GM12878 (cell line): ENCODE measurements at places on chromosomes 4 and X.

DNA sequence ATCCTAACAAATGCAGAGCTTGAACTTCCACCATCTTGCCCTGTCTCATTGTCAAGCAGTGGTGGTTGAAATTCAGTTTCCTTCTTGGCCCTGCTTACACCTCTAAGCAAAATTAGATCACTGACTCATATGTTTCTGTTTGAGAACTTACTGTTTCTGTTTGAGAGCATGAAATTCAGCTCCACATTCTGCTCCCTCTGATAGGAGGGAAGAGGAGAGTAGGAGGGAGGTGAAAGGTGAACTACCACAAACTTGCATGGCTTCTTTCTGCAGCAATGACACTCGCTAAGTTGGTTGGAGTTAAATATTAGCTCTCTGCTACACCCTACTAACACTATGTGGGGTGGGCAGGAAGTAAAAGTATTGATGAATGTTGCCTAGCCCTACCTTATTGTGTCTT, 117.8 kb upstream of the EDA2R start:
- no peak for DNase-seq

DNA sequence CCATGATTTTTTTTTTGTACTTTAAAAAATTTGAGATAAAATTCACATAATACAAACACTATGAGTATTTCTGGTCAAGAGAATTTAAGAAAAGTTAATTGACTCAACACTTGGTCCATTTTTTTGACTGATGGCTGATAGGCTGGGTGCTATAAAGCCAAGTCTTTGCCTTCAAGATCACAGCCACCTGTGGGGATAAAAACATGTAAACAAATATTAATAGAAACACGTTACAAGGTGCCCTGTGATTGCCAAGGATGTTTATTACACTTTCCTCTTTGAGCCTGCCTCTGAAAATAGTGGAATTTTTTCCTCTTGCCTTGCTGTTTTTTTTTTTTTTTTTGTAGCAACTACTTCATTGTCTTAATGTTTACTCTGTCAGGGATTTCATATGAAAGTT, 63.3 kb downstream of the FHIP1A start:
- DNase-seq, result no peak

- DNase-seq, result no peak
These were observed 78.3 kb downstream of the SLC9A6 start for GRCh38 chrX:136063340-136064079.

DNA sequence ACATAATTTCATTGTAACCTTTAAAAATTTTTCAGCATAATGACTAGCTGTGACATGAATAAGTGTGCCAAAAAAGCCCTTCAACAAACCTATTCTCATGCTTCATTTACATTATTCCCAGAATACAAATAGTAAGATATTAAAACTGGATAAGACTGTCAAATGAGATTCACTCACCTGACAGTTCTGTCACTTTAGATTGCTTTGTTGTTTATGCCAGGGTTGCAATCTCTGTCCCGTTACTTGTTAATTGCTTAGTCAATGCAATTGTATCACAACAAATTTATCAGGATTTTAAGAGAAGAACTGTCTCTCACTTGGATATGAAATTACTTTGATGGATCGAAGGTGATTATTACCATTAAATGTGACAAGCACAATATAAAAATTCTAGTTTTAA, 616.0 kb upstream of the IGFBP7 start:
- DNase-seq, result no peak

GRCh38 chrX:78801522-78801921, 54.0 kb downstream of the LPAR4 start:
- no peak for DNase-seq

DNA sequence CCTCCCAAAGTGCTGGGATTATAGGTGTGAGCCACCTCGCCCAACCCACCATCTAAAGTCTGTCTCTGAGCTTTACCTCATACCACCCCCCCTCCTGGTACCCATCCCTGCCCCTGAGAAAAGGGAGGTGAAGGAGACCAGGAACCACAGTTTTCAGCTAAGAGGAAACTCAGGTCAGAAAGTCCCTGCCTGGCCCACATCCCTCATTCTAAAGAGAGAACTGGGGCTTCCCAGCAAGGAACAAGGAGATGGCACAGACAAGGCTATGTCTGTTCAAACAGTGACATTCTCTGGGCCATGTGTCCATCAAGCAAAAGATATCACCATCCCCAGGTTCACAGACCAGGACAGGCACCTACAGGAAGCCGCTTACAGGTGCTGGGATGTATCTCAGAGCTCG, 15.8 kb upstream of the CSF2RA start:
- DNase-seq, result no peak

- no peak for DNase-seq
These were observed 258.6 kb upstream of the AGTR2 start for GRCh38 chrX:115911967-115912366.

- DNase-seq, result no peak
These were observed 17.1 kb upstream of the SAT1 start for GRCh38 chrX:23765868-23766267.

- no peak for DNase-seq
These were observed 63.3 kb downstream of the DOCK11 start for GRCh38 chrX:118558926-118559325.

- no peak for DNase-seq
These were observed 380.2 kb upstream of the NDST3 start for GRCh38 chr4:117654079-117654478.

DNA sequence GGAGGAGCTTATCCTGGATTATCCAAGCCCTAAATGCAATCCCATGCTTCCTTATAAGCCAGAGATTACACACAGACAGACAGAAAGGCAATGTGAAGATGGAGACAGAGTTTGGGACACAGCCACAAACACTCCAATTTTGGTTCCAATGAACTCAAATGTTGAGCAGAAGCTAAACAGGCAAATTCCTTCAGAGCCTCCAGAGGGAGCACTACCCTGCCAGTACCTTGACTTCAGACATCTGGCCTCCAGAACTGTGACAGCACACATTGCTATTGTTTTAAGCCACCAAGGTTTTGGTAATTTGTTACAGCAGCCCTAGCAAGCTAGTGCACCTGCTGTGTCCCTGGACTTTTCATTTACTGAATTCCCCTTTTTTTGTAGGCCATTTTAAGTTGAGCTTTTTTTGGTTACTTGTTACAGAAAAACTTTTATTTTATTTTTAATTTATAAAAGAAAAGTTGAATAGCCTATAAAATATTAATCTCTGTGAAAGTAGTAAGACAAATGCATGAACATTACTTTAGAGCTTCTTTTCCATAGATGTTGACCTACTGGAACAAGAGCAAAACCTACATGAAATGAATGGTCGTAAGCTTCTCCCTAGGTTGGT, 33.4 kb upstream of the SRD5A3 start:
- no peak for DNase-seq

DNA sequence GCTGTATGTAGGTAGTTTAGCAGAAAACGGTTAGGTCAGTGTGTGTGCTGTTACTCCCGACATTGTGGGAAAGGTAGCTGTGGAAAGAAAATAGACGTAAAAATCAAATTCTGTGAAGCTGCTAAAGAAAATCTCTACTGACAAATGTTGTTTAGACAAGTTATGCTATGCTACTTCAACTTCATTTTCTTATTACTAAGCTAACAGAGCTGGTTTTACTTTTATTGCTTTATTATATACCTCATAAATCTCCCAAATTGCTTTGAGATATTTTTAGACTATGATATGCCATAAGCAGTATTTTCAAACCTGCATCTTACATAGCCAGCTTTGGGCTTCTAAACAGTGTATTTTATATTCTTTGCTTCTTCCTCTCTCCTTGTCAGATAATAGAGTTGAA, 108.2 kb upstream of the PACRGL start:
- DNase-seq, result no peak

DNA sequence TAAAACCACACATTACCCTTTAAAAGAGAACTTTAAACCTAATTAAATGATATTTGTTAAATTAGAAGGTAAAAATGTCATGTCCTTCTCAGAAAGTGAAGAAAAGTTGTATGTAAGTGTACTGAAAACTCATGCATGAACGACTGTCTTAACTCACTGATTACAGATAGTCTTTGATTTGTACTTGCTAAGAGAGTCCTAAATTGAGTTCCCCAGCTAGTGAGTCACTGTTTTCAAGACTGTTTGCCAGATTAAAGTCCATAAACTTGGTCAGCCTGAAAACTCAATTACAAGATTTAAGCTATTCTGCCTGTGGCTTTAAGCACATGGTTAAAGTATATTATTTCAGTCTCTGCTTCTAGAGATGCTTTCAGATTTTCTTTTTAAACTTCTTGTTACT, 124.9 kb upstream of the ZCCHC13 start:
- no peak for DNase-seq

GRCh38 chr4:4227510-4228355, 1.0 kb upstream of the OTOP1 start:
- DNase-seq, result no peak

- DNase-seq, result no peak
These were observed 38.5 kb upstream of the PROM1 start for GRCh38 chr4:16122308-16122711.

DNA sequence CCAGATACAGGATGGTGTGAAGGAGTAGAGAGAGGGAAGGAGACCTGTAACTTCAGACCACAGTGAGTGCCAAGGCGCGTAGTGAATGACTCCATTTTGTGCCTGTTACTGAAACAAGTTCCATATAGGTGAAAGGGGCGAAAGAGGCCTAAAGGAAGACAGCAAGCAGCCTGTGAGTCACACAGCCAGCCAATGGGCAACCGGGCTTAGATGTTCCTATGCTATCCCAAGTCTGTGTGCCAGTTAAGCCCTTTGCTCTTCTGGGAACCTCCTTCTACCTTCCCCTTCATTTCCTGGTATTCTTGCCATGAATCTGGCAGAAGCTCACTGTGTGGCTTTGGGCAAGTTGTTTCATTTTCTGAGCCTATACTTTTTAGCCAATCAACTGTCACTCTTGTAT, 161.8 kb upstream of the LDB2 start:
- DNase-seq, result no peak
